ENCODE measurements at places on chromosomes 3 and 15.
A peak's percentile ranks its signal among the peaks of the same experiment; 100 is the strongest.

DNA sequence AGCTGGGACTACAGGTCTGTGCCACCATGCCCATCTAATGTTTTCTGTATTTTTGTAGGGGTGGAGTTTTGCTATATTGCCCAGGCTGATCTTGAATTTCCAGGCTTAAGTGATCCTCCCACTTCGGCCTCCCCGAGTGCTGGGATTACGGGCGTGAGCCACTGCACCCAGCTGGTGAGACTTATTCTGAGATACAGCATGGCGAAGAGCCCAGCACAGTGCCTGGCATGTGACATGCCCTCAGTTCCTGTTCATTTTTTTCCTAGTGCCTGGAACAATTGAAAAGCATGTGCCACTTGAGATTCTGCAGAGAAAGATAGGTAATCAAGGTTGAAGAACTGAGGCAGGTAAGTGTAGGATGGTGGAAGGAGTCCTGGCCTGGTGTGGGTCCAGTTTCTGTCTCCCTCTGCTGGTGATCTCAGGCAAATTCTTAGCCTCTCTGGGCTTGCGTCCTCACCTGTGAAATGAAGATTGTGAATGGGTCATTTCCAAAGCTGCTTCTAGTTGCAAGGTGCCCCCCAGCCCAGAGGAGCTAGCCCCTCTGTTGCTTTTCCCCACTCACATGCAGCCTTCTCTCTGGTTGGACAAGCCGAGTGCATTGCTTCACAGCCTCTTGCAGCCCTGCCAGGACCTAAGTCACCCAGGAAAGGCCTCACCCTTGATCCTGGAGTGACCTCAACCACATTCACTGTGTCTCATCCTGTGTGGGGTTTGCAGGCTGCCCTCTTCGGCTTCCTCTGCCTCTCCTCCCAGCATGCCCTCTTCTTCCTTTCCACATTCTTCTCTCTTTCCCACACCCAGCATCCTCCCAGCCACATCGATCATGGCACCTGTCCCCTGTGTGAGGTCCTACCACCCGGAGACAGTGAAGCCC is 4.3 kb upstream of the RHCG start:
- DNase-seq = peak; percentile 62

GRCh38 chr3:14641346-14641745 is 10.2 kb upstream of the CCDC174 start:
- DNase-seq = no peak

DNA sequence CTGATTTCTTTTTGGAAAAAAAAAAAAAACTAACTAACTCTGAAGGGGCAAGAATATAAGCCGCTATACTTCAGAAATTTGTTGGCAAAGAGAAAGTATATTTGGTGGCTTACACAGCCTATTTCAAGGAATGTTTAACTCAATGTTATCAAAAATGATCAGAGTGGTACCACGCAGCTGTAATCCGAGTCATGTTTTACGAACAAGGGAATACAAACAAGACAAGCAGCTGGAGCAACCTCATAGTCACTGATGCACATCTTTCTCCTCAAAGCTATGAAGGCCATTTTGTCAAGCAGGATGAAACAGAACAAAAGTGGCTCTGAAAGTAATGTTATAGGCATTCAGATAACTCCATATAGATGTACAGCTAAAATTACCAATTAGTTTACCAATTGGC is 81.2 kb downstream of the SCAPER start:
- no peak for DNase-seq

GRCh38 chr3:118533676-118534075 is 501.0 kb downstream of the IGSF11 start:
- DNase-seq = no peak

DNA sequence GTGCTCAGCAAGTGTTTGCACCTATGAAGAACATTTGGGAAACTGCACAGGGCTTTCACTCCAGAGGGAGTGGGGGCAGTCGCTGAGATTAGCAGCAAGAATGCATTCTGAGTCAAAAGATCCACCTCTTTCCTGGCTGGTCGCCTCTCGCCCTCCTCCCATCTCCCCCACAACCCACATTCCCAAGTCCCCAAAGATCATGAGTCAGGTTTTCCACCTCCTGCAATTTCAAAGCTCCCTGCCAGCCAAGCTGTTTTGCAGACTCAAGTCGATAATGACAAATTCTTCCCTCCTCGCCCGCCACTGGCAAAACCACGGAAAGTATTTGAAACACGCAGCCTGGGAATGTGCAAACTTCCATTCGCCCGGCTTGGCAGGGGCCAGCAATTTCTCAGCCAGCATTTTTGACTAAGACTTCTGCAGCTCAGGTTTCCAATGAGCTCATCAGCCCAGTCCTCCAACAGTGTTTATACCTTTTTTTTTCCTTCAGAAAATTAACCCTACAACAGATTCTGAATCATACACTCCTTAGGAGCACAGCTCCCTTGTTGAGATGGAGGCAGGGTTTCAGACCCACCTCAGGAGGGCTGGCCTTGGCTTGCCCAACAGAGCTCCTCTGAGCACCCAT is 181.4 kb downstream of the SMAD6 start:
- DNase-seq = peak; percentile 95

DNA sequence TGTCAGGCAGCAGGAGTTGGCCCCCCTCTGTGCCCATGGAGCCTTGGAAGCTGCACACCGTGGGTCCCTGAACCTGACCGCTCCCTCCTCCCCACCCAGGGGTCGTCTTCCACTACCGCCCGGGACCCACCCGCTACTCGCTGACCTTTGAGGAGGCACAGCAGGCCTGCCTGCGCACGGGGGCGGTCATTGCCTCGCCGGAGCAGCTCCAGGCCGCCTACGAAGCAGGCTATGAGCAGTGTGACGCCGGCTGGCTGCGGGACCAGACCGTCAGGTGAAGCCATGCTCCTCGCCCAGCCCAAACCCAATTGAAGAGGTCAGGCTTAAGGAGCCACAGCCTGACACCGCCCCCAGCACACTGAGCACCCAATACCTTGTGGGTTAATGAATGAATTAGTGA is 43.9 kb downstream of the ACAN start:
- DNase-seq = no peak

DNA sequence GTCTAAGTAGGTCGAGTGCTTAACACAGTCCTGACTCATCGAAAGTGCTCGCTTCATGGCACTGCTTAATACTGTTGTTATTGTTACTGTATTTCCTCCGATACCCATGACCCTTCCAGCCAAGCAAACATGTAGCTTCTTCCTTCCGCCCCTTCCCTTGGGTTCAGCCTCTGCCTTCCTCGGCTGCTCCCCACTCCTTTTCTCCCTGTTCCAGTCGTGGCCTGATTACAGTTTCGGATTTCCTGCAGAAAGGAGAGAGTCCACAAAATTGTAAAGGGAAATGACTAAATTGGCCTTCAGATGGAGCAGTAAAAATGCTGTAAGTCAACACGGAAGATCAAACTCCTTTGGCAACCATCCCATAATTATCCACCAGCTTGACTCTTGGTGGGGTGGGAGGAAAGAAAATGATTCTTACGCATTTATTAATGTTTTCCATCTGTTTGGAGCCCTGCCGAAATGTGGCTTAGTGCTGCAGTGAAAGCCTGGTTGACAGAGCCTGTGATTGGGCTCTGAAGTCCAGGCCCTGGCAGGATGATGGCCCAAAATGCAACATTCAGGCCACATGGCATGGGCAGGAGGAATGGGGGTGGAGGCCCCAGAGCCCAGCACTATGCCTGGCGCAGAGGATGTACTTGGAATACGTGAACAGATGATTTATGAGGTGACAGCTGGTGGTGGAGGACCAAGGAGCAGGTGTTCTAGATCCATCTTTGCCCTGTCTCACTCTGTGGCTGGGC is 37.6 kb downstream of the FAM3D start:
- DNase-seq = no peak

DNA sequence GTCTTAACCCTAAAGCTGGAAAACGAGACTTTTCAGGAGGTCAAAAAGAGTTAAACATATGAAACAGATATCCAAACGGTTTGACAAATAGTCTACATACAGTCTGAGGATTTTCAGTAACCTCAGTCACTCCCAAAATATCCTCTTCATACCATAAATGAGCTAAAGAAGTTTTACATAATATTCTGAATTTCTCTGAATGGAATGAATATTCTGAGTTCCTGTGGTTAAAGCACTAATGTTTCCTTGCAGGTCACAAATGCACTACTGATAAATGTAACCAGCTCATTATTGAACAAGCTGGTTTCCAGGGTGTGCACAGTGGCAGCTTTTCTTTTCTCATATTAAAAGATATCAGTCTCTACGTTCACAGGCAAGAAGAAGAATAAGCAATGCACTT is 137.4 kb upstream of the POU1F1 start:
- no peak for DNase-seq

DNA sequence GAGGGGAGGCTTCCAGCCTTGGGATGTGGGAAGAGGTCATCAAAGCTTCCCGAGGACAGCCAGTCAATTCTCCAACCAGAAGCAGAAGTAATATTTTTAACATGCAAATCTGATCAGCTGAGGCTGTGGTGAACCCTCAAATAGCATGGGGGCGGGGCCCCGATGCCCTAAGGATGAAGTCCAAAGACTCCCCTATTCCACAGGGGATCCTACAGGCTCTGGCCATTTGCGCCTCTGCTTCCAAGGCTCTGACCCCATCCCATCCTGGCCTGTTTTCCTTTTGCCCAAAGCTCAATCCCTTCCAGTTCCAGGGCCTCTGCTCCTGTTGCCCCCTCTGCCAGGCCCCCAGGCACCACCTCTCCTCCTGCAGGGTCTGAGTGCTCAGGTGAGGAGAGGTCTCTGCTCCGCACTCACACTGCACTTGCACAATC is 6.7 kb upstream of the CSK start:
- DNase-seq = no peak

- no peak for DNase-seq
Measured at GRCh38 chr3:193968380-193968974, 167.5 kb upstream of the HES1 start.

GRCh38 chr3:131591394-131592014 is 88.7 kb upstream of the MRPL3 start:
- peak; percentile 53 for DNase-seq

DNA sequence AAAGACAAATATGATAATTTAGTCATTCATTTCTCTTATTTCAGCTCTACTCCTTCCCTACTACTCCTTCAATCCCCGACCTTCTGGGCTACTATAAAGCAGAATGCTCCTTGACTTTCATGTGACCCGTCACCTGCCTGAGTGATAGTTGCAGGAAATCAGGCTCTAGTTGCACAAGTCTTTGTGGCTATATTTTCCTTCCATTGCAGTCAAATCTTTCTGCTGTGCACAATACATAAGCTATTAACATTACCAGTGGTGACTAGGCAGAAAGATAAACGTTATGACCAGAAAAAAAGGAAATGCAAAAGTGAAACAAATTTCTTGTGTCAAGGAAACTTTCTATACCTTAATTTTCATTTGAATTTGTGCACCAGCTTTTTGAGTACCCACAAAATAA is 2.3 kb downstream of the SUCNR1 start:
- DNase-seq = no peak

GRCh38 chr15:94177112-94177511 is 54.2 kb upstream of the MCTP2 start:
- no peak for DNase-seq

GRCh38 chr3:57852896-57853295 is 96.8 kb downstream of the SLMAP start:
- DNase-seq = no peak

Measured in endodermal cell (in vitro differentiated cells).